ENCODE measurements at places on chromosomes 16 and 17. TPM values are rescaled to one million over a fixed set of nuclear protein-coding genes. Genes with fewer than 3 reads are reported as not detected.

GRCh38 chr17:773467-774312 is 8.4 kb downstream of the GLOD4 start:
- no peak overlapping the region for H3K27ac ChIP-seq
- no peaks in the 10 kb centered on the region for H3K27me3 ChIP-seq
- H3K4me1 ChIP-seq = no peaks in the 10 kb centered on the region
- peaks cover 86% of the 10 kb centered on the region for H3K36me3 ChIP-seq
- DNase-seq = no peak

CCL23 gene
- 29.7 TPM for total RNA-seq

MAPT gene
- 0.32 TPM for total RNA-seq

DNA sequence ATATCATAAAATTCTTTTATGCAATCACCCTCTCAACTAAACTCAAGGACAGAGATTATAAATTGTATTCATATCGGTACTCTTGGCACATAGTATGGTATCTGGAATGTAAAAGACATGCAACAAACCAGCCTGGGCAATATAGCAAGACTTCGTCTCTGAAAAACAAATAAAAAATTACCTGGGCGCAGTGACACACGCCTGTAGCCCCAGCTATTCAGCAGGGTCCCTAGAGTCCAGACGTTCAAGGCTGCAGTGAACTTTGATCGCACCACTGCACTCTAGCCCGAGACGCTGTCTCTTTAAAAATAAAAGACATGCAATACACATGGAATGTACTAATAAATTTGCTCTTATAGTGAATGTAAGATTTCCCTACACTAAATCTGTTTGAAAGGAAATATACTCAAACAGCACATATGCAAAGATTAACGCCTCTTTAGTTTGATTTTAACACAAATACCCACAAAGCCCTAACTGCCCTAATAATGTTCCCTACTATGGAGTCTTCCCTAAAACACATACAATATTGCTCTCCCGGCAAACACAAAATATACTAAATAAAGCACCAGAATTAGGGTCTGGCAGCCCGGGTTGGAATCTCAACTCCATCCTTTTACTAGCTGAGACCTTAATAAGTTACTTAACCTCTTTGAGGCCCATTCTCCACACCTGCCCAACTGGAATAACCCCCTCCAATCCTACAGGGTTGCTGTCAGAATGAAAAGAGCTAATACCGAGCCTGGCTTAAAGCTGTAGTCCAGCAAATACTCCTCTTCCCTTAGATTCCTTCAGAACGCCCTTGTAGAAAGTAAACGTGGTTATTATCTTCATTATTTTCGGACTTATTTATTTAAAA is 1.2 kb downstream of the ABCA5 start:
- peak overlapping the region; percentile 90 for H3K4me3 ChIP-seq
- no peak for DNase-seq
- no peaks in the 10 kb centered on the region for H3K36me3 ChIP-seq
- no peaks in the 10 kb centered on the region for H3K4me1 ChIP-seq
- no peak overlapping the region for H3K27ac ChIP-seq

- no peak for DNase-seq
- H3K4me3 ChIP-seq = no peak overlapping the region
- no peaks in the 10 kb centered on the region for H3K4me1 ChIP-seq
- H3K27me3 ChIP-seq = no peaks in the 10 kb centered on the region
- H3K27ac ChIP-seq = no peak overlapping the region
Measured at GRCh38 chr17:65690626-65691310, 129.3 kb upstream of the AXIN2 start.

DNA sequence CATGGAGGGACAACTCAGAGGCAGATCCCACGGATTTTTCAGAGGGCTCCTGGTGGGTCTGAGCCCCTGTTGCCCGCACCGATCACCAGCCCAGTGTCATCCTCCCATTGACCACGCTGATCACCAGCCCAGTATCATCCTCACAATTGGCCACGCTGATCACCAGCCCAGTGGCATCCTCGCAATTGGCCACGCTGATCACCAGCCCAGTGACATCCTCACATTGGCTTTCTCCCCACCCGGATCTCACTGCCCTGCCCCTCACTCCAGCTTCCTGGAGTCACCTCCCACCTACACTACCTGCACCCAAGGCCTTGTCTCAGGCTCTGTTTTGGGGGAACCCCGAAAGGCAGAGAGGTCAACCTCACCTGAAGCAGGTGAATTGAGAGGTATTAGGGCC is 358.2 kb upstream of the TNRC6C start:
- no peaks in the 10 kb centered on the region for H3K27me3 ChIP-seq
- H3K27ac ChIP-seq = peak overlapping the region; percentile 99
- H3K4me1 ChIP-seq = peaks cover 38% of the 10 kb centered on the region
- H3K4me3 ChIP-seq = no peak overlapping the region

GRCh38 chr16:50419116-50419515 is 50.3 kb upstream of the BRD7 start:
- H3K4me1 ChIP-seq = no peaks in the 10 kb centered on the region
- no peak for DNase-seq
- H3K36me3 ChIP-seq = no peaks in the 10 kb centered on the region
- no peak overlapping the region for H3K4me3 ChIP-seq

KRT24 gene
- total RNA-seq = not detected

TBC1D26 gene
- not detected for total RNA-seq

- no peaks in the 10 kb centered on the region for H3K27me3 ChIP-seq
- no peaks in the 10 kb centered on the region for H3K36me3 ChIP-seq
- no peak for DNase-seq
- peaks cover 9% of the 10 kb centered on the region for H3K4me1 ChIP-seq
- H3K4me3 ChIP-seq = peak overlapping the region; percentile 91
- H3K27ac ChIP-seq = peak overlapping the region; percentile 87
Measured at GRCh38 chr16:648071-648780, 939 bp upstream of the WDR90 start.

DNA sequence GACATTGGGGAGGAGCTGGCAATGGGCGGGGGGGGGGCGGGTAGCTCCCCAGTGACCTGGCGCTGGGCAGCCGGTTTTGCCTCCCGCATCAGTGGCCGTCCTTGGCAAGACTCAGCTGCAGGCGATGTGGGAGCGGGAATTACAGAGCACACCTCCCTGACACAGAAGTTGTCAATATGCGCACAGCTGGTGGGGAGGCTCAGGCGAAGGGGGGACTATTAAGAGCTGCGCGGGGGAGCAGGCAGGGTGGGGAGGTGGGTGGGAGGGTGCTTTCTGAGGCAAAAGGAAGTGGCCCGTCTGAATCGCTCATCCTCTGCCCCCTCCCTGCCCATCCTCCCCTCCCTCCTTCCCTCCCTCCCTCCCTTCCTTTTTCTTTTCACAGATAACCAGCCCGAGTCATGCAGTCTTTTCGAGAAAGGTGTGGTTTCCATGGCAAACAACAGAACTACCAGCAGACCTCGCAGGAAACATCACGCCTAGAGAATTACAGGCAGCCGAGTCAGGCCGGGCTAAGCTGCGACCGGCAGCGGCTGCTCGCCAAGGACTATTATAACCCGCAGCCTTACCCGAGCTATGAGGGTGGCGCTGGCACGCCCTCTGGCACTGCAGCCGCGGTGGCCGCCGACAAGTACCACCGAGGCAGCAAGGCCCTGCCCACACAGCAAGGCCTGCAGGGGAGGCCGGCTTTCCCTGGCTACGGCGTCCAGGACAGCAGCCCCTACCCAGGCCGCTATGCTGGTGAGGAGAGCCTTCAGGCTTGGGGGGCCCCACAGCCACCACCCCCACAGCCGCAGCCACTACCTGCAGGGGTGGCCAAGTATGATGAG is 44.0 kb downstream of the SREBF1 start:
- no peak for DNase-seq
- no peaks in the 10 kb centered on the region for H3K4me1 ChIP-seq
- H3K27me3 ChIP-seq = no peaks in the 10 kb centered on the region

DNA sequence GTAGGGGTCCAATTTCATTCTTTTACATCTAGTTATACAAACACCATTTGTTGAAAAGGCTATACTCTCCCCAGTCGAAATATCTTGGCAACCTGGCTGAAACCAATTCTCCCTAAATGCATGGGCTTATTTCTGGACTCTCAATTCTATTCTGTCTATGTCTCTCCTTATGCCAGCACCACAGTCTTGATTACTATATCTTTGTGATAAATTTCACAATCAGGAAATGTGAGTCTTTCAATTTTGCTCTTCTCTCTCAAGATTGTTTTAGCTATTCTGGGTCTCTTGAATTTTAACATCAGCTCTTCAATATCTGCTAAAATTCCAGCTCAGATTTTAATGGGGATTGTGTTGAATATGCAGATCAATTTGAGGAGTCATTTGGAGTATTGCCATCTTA is 5.9 kb upstream of the TRIM25 start:
- no peak overlapping the region for H3K27ac ChIP-seq
- H3K27me3 ChIP-seq = no peaks in the 10 kb centered on the region
- H3K4me1 ChIP-seq = no peaks in the 10 kb centered on the region
- DNase-seq = no peak

- H3K27me3 ChIP-seq = no peaks in the 10 kb centered on the region
- no peaks in the 10 kb centered on the region for H3K36me3 ChIP-seq
- no peaks in the 10 kb centered on the region for H3K4me1 ChIP-seq
- no peak for DNase-seq
- H3K4me3 ChIP-seq = no peak overlapping the region
- H3K27ac ChIP-seq = no peak overlapping the region
Measured at GRCh38 chr16:59021751-59022150, 287.6 kb upstream of the GOT2 start.

DNA sequence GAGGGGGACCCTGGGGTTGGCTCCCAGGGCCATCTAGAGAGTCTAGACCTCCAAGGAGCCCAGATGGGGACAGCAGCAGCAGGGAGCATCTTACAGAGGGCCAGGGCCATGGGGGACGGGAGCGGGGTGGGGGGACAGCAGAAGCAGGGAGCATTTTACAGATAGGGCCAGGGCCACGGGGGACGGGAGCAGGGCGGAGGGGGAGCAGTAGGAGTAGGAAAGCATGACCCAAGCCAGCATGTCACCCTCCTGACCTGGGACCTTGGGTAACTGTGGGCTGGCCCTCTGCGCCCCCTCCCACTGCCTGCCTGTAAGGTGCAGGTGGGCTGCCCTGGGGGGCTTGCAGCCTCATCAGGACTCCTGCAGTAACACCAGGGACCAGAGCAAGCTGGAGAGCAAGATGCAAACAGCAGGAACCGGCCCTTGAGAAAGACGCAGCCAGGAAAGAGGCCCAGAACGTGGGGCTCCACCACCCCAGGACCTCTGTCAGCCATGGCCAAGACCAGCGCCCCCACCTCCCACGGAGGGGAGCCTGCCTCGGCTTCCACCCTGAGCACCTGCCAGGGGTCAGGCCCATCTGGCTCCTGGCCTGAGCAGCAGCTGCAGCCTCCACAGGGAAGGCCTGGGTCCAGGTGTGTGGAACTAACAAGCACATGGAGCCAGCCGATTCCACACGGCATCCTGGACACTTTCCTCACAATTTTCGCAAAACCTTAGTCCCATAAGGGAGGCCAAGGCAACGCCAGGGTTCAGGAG is 2.4 kb downstream of the ZNF598 start:
- H3K27me3 ChIP-seq = no peaks in the 10 kb centered on the region
- H3K4me3 ChIP-seq = peak overlapping the region; percentile 75
- peaks cover 12% of the 10 kb centered on the region for H3K36me3 ChIP-seq
- DNase-seq = no peak
- H3K4me1 ChIP-seq = peaks cover 23% of the 10 kb centered on the region
- no peak overlapping the region for H3K27ac ChIP-seq

DNA sequence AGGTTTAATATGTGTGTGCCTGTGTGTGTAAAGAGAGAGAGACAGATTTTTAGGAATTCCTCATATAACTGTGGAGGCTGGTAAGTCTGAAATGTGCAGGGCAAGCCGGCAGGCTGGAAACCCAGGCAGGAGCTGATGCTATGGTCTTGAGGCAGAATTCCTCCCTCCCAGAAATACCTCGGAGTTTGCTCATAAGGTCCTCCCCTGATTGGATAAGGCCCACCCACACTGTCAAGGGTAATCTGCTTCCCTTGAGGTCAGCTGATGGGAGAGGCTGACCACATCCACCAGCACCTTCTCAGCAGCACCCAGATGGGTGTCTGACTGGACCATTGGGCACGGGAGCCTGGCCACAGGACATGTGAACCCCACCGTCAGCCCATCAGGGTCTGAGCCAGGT is 42.4 kb downstream of the C16orf95 start:
- H3K36me3 ChIP-seq = no peaks in the 10 kb centered on the region
- no peak for DNase-seq
- no peak overlapping the region for H3K4me3 ChIP-seq
- no peaks in the 10 kb centered on the region for H3K4me1 ChIP-seq
- H3K27ac ChIP-seq = no peak overlapping the region

DNA sequence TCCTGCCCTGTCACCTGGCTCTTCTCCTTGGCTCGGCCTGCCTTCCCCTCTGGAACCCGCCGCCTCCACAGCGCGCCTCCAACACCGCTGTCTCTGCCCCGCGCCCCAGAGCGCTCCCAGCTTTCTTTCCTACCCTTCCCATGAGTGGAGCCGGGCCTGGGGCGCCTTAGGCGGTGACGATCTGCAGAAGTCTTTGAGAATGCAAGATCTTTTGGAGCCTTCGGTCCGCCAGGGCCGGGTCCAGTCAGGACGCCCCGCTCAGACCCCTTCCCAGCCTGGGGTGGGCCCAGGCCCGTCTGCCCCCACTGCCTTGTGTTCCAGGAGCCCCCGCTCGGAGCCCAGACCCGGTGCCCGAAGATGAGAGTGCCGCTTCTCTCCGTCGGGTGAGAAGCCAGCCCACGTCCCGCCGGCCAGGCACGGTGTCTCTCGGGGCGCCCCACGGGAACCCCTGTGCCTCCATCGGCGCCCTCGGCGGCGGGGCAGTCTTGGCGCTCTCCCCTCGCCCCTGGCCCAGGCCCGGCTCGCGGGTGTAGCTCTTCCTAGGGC is 40.0 kb downstream of the MRM1 start:
- H3K27me3 ChIP-seq = peaks cover 10% of the 10 kb centered on the region
- no peak for DNase-seq
- H3K27ac ChIP-seq = no peak overlapping the region
- peaks cover 7% of the 10 kb centered on the region for H3K4me1 ChIP-seq
- no peaks in the 10 kb centered on the region for H3K36me3 ChIP-seq

DNA sequence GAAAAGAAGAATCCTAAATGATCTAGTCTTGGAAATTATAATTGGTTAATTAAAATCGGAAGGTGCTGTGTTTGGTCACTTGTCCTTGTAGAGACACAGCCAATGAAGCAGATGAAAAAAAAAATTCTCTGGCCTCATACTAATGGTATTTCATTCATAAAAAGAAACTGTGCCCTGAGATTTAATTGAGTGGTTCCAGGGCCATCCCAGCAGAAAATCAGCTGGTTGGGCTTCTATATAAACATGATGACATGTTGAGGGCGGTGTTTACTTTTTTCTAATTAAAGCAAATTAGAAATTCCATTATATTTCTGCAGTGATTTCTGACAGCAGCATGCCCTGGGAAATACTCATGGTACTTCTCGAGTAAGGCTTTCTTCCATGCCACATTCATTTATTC is 191.9 kb upstream of the KCNJ16 start:
- H3K27me3 ChIP-seq = no peaks in the 10 kb centered on the region
- no peak for DNase-seq
- H3K4me1 ChIP-seq = no peaks in the 10 kb centered on the region
- H3K27ac ChIP-seq = no peak overlapping the region

GRCh38 chr17:57299176-57299575 is 42.9 kb downstream of the MSI2 start:
- no peak for DNase-seq
- peaks cover 1% of the 10 kb centered on the region for H3K36me3 ChIP-seq
- no peak overlapping the region for H3K27ac ChIP-seq
- no peak overlapping the region for H3K4me3 ChIP-seq

All from ascending aorta (tissue), 2 donors.